Suprapubic skin (tissue), 4 donors: ENCODE measurements at places on chromosomes 7 and 10. TPM values are rescaled to one million over a fixed set of nuclear protein-coding genes. Genes with fewer than 3 reads are reported as not detected.

DNA sequence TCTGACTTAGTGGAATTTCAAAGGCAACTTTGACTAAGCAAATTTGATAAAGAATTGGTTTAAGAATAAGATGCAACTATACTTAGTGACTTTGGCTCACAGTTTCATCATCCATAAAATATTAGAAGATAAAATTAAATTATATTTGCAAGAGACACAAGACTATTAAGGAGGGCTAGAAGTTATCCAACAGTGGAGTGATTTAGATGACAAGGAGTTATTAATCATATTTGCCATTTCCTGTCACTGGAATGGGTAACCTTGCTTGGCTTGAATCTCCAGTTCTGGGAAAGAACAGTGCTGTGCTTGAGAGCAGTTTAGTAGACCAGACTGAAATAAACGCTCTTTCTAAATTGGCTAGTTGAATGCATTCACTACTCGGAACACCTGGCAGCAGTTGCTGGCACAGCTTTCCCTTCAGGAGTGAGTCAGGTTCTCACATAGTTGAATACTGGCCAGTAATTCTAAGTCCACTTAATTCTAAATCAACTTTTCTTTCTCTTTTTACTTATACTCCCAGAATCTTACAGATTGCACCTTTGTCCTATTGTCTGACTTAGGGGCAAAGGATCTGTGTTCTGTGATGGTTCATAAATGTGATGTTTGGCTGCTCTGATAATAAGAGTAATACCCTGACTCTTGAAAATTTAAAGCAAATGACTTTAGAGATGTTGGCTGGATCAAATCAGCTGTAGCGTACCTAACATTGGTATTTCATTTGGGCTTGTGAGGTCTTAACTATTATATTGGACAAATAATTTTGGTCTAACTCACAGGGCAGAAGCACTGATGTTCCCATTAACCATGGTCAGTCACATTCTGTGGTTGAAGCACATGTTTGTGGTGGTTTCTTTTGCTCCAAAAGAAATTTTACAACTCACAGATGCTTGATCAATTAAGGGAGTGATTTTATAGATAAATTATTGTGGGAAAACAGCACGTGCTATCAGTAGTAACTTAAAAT, 16.6 kb downstream of the STMP1 start:
- DNase-seq: no peak

DNA sequence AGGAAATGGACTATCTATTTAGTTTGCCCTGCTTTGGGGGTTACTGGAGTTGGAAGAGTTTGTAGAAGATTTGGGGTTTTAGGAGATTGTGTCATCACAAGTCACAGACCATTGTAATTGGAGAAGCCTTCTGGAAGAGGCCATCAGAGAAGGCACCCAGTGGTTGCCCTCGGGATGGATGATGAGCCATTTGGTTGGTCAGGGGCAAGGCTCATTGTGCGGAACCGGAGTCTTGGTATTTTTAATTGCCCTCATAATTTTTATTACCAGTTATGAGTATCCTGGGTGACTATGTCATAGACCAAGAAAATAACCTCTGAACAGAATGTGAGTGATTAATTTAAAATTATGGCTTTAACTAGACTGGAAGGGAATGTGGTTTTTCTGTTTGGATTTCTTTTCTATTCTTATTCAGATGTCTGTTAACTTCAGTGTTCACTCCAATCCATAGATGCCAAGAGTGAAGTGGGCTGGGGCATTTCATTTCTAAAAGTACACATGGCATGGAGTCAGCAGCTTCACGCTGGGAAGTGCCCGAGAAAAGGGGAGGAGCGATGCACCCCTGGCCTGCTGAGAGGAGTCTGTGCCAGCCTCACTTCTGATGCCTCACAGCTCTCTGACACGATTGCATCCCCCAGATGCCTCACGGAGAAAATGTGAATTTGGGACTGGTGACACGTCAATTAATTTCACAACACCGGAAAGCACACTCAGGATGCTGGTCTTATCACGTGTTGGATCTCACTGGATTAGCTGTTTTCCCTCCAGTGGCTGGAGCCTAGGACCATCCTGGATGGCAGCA, 225.6 kb upstream of the IGFBP3 start:
- DNase-seq: no peak

DNA sequence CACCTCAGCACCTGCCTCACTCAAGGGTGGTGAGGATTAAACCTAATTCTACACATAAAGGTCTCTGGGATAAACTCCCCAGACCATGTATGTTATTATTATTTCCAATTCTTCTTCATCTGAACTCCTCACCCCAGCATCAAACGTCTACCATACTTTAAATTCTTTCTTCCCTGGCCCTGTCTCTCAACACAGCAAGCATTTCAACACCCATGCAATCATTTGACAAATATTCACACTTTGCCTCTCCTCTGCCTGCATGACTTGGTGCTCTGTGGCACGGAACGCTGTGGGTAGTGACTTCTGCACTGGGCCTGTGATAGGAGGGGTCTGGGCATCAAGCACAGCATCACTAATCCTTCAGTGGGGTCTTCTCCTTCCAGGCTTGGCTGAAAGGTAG, 490.8 kb downstream of the TNS3 start:
- no peak for DNase-seq

GRCh38 chr10:9910446-9910845, 1107.2 kb upstream of the CELF2 start:
- DNase-seq: no peak

GRCh38 chr10:76558586-76558985, 1079.0 kb downstream of the KCNMA1 start:
- DNase-seq: no peak

DNA sequence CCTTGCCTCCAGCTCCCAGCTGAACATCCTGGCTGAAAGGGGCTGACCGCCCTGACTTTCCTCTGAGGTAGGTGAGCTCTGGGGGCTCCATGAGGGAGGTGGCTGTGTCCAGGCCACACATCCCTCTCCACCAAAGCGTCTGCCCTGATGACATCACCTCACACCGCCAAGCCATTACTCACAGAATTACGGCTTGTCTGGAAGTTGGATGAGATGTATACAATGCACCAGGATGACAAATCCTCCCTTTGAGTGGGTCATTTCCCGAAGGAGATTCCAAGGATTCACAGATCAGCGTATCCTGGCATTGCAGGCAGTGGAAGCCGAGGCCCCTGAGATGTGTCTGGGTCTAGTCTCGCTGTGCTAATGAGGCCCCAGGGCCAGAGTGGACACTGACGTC, 15.1 kb upstream of the RET start:
- DNase-seq: no peak

The PDE6C gene
- not detected for total RNA-seq

GRCh38 chr7:121547544-121548092, 151.5 kb upstream of the FAM3C start:
- no peak for DNase-seq

- peak; percentile 94 for DNase-seq
Measured at GRCh38 chr10:62048919-62049623, 147.6 kb downstream of the ARID5B start.

- DNase-seq: no peak
Measured at GRCh38 chr10:112970021-112970420, 20.0 kb downstream of the TCF7L2 start.

- no peak for DNase-seq
Measured at GRCh38 chr10:34759161-34759836, 55.8 kb downstream of the PARD3 start.

The IGF2BP3 gene
- total RNA-seq: 0.47 TPM

GRCh38 chr7:73560109-73560835, 2.8 kb upstream of the BCL7B start:
- DNase-seq: no peak

The RPA3 gene
- 17.9 TPM for total RNA-seq

The PUS7 gene
- 17.0 TPM for total RNA-seq

The ACSM6 gene
- total RNA-seq: 5.5 TPM

DNA sequence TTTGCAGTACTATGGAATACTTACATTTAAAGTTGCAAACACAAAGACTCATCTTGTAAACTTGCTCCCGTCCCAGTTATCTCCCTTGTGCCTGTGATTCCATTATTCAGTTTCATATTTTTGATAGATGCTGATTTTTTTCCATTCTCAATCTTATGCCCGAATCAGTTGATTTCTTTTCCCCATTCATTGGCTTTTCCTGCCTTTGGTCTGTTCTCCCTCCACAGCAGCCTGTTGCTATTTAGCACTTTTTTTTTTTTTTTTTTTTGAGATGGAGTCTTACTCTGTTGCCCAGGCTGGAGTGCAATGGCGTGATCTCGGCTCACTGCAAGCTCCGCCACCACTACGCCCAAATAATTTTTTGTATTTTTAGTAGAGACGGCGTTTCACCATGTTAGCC, 78.0 kb downstream of the ABCC2 start:
- no peak for DNase-seq

- DNase-seq: peak; percentile 79
Measured at GRCh38 chr10:46255801-46256747, 30.7 kb upstream of the ANTXRL start.

DNA sequence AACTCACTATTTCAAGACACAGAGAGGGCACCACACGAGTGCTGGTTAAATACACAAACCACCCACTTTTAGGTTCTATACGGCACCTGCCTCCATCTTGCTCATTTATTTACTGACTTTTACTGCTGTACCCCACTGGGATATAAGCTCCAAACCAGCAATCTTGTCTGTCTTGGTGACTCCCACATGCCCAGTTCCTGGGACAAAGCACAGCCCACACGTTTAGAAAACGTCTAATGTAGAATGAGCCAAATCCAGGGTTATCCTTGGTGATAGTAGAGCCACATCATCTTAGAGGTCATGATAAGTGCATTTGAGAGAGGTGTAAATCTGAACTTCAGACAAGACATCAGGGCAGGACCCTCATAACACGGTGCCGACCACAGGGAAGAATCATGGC, 73.5 kb downstream of the NUDCD3 start:
- no peak for DNase-seq

DNA sequence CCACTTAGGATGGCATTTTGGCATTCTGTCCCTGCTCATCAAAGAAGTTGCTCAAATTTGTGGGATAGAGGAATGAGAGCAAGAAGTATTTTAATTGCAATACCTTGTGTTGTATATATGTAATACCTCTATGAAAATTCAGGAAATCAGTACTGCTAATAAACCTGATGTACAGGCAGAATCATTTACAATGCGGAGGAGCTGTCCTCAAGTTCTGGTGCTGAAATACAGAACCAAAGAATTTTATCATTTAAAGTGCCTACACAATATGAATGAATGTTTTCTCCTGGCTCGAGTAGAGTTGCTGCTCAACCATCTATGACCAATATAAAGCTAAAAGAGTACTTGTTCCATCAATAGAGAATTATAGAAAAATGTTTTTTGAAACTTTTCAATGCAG, 305.8 kb downstream of the PLXNA4 start:
- no peak for DNase-seq

- no peak for DNase-seq
Measured at GRCh38 chr7:137838706-137839315, 8.0 kb downstream of the DGKI start.

DNA sequence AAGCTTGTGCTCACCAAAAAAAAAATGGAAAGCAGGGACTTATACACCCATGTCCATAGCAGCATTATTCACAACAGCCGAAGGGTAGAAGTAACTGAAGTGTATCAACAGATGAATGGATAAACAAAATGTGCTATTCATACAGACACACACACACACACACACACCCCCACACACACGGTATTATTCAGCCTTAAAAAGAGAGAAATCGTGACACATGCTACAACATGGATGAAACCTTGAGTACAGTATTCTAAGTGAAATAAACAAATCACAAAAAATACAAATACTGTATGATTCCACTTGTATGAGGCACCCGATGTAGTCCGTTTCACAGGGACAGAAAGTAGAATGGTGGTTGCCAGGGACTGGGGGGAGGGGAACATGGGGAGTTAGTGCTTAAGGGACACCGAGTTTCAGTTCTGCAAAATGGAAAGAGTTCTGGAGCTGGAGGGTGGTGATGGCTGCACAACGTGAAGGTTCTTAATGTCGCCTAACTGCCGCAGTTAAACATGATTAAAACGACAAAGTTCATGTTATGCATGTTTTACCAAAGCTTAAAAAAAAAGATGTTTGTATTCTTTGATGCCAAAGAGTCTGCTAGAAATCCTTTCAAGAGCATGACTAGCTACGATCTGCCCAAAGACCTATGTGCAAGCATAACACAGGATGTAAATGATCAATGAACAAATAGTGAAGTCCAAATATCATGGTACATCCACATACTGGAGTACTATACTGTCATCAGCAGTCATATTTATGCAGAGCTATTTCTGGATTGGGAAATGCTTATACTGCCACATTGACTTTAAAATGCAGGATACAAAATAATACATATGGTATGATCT, 7.2 kb downstream of the TNS3 start:
- DNase-seq: no peak

- DNase-seq: peak; percentile 85
Measured at GRCh38 chr7:74023092-74023536, 4.9 kb upstream of the ELN start.

- peak; percentile 90 for DNase-seq
Measured at GRCh38 chr10:69327463-69328379, 49.4 kb downstream of the HK1 start.

- no peak for DNase-seq
Measured at GRCh38 chr7:32879460-32879859, 12.1 kb downstream of the KBTBD2 start.

The NXPH1 gene
- not detected for total RNA-seq

- DNase-seq: no peak
Measured at GRCh38 chr10:61937631-61938351, 36.3 kb downstream of the ARID5B start.

DNA sequence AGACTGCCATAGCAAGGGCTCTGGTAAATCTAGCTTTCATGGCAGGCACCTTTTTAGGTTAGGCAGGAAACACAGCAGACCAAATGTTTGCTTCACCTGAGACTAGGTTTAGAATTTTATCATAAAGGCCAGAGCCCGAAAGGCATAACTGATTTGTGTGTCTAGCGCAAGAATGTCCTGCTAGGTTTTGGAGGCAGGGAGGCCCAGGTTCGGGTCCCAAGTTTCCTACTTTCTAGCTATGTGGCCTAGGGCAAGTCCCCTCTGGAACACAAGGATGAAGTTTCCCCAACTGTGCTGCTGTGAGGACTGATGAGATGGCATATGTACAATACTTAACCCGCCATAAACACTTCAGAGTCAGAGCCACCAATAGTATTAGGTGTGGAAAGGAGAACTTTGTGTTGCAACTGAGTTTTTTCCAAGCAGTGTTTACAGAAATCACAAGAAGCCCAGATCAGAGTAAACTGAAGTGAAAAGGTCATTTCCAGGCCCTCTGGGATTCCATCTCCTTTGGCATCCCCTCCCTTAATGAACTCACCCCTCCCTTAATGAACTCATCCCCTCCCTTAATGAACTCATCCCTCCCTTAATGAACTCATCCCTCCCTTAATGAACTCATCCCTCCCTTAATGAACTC, 244.9 kb downstream of the SKAP2 start:
- no peak for DNase-seq

DNA sequence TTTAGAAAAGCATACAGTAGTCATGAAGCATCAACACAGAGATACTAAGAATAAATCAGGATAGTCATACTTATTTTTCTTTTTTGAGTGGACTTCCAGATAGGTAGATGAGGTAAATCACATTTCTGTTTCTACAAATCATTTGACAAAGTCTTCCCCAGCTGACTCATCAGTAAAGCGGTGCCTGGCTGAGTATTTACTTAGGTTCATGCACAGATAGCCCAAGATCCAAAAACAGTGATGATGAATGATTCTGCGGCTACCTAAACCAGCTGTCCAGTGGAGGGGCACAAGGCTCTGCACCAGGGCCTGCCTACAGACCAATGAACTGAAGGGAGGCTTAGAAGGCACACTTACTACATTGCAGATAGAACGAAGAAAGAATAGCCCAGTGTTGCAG, 113.1 kb downstream of the PARP12 start:
- DNase-seq: no peak

- no peak for DNase-seq
Measured at GRCh38 chr10:51629934-51630639, 69.3 kb downstream of the CSTF2T start.

GRCh38 chr10:131905267-131905571, 4.4 kb downstream of the PPP2R2D start:
- no peak for DNase-seq
